ENCODE measurements at places on chromosomes 3 and 15.
A peak's percentile ranks its signal among the peaks of the same experiment; 100 is the strongest.

- DNase-seq: no peak
Measured at GRCh38 chr3:48023377-48023776, 7.2 kb upstream of the MAP4 start.

- no peak for DNase-seq
Measured at GRCh38 chr15:52728899-52729298, 49.7 kb upstream of the ATOSA start.

DNA sequence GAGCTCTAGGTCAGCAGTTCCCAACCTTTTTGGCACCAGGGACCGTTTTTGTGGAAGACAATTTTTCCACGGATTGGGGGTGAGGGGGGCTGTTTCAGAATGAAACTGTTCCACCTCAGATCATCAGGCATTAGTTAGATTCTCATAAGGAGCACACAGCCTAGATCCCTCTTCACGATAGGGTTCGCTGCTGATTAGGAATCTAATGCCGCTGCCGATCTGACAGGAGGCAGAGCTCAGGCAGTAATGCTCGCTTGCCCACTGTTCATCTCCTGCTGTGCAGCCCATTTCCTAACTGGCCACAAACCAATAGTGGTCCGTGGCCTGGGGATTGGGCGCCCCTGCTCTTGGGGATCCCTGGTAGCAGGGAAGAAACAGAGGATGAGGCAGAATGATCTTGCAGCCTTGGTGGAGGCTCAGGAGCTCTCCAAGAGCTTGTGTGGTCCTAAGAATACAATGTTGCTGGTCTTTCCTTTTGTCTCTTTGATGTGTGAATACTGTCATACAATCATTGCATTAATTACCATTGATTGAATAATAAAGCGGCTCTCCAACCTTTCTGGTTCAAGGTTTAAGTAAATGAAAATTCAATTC lies 183.2 kb downstream of the FNDC3B start:
- no peak for DNase-seq

DNA sequence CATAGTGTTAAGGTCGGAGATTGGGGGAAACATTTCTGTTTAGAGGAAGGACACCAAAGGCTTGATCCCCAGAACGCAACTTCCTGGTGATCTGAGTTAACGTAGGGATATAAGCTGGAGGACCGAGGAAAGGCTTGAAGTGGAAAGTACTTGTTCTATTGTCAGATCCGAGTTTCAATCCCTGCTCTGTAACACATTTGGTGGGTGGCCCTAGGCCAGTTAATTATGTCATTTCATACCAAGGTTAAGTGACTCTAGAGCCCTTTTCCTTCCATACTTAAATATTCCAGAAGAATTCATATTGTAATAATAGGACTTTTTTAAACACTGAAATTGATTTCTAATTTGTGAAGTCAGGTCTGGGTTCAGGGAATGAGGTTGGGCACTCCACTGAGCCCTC lies 80.9 kb downstream of the RPLP1 start:
- DNase-seq: no peak

- no peak for DNase-seq
Measured at GRCh38 chr3:134768837-134769236, 26.2 kb upstream of the EPHB1 start.

GRCh38 chr15:41792000-41792637 lies 17.8 kb downstream of the MAPKBP1 start:
- no peak for DNase-seq

GRCh38 chr15:66625974-66626373 lies 60.2 kb upstream of the LCTL start:
- DNase-seq: no peak

- no peak for DNase-seq
Measured at GRCh38 chr3:41963823-41964222, 1.9 kb upstream of the ULK4 start.

DNA sequence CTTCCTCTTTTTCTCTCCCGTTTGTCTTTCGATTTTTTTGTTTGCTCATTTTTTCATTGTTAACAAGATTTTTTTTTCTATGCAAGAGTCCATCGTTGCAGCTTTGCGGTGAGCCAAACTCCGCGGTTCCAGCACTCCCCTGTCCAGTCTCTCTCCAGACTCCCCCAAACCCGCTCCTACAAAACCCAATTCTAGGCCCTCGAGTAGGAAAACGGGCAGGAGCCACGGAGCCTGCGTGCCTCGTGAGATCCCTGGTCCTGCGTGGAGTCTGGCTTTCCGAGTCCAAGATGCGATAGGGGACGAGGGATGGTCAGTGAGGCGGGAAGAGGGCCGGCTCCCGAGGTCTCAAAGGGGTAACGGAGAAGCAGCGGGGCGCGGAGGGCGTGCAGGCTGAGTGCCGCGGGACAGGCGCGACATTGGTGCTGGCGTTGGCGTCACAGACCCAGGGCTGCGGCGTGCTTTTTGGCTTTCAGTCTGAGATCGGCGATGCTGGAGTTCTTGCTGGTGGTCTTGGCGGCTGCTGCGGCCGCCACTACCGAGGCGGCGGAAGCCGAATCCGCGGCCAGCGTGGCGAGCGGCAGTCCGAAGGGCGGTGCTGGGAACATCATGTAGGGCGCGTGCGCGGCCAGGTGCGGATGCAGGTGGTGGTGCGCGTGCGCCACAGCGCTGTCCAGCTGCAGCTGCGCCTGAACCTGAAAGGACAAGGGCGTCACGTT lies 8.5 kb downstream of the SHOX2 start:
- peak; percentile 84 for DNase-seq

GRCh38 chr3:111979434-111980038 lies 710 bp downstream of the ABHD10 start:
- no peak for DNase-seq

DNA sequence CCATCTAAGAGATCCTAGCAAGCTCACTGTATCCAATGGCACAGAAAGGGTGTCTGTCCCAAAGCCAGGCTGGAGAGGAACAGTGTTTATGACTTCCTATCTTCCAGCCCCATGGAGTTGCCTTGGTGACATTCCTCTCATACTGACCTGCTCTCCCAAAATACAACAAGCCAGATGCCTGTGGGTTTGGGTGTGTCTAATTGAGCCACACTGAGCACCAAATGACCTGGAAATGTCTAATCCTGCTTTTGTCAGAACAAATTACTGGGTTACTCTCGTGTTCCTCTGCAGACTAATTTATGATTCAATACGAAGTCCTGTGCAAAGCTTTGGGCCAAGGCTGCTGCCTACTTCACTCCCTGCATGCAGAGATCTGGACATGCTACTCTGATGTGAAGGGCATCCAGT lies 98.1 kb upstream of the STRIT1 start:
- no peak for DNase-seq

All from activated CD8-positive, alpha-beta memory T cell treated with anti-CD3 and anti-CD28 coated beads, Interleukin-2, amount 50 U/mL, for 48 hours (primary cell).